ENCODE measurements at places on chromosomes 1 and 21.

GRCh38 chr1:13749543-13750341 is 49.8 kb downstream of the PRDM2 start:
- peaks cover 5% of the 10 kb centered on the region for H3K36me3 ChIP-seq
- DNase-seq = peak; percentile 63
- H3K4me3 ChIP-seq = peak overlapping the region; percentile 60
- peaks cover 12% of the 10 kb centered on the region for H3K4me1 ChIP-seq
- no peaks in the 10 kb centered on the region for H3K27me3 ChIP-seq

DNA sequence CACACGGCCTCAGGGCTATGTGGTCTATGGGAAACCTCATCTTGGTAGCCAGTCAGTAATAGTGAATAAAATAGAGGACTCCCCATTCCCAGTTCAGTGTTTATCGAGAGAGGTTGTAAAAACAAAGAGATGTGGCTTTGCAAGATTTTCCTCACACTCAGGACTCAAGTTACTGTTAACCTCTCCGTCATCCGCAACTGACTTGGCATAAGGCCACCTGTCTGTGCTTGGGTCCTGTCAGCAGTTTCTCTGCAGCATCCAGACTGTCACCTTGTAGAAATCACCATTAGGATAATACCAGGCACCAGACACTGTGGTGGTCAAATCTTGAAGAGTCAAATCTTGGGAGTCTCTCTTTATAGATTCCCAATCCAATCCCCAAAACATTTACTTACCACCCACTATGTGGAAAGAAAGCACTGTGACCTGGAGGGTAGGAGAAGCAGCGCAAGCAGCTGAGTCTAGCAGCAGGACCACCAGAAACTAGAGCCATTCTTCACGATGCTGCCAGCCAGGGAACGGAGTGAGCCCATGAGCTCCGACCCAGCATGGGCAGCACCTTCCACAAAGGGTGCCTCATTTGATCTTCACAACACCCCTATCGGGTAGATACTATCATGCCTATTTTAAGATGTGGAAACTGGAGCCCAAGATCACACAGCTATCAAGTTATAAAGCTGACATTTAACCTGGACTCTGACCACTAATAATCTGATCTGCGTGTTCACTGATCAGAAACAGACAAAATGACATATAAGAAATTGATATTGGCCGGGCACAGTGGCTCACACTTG is 5.6 kb upstream of the GPR25 start:
- peaks cover 32% of the 10 kb centered on the region for H3K27me3 ChIP-seq
- peak; percentile 28 for DNase-seq
- peaks cover 3% of the 10 kb centered on the region for H3K4me1 ChIP-seq
- H3K36me3 ChIP-seq = peaks cover 12% of the 10 kb centered on the region

- H3K27me3 ChIP-seq = no peaks in the 10 kb centered on the region
- no peak for DNase-seq
- no peak overlapping the region for H3K4me3 ChIP-seq
- no peak overlapping the region for H3K27ac ChIP-seq
Observed at GRCh38 chr21:32463889-32464300, 51.4 kb downstream of the EVA1C start.

GRCh38 chr1:118928739-118929554 is 59.2 kb downstream of the TBX15 start:
- H3K36me3 ChIP-seq = peaks cover 24% of the 10 kb centered on the region
- no peak overlapping the region for H3K27ac ChIP-seq
- H3K27me3 ChIP-seq = no peaks in the 10 kb centered on the region
- H3K4me1 ChIP-seq = peaks cover 9% of the 10 kb centered on the region
- no peak overlapping the region for H3K4me3 ChIP-seq

GRCh38 chr21:27776925-27777553 is 810.2 kb upstream of the ADAMTS5 start:
- no peaks in the 10 kb centered on the region for H3K36me3 ChIP-seq
- peak; percentile 24 for DNase-seq
- no peak overlapping the region for H3K27ac ChIP-seq

- no peak overlapping the region for H3K4me3 ChIP-seq
- no peak overlapping the region for H3K27ac ChIP-seq
- H3K36me3 ChIP-seq = peaks cover 10% of the 10 kb centered on the region
- H3K4me1 ChIP-seq = peaks cover 23% of the 10 kb centered on the region
- no peaks in the 10 kb centered on the region for H3K27me3 ChIP-seq
Observed at GRCh38 chr1:54361342-54361741, 44.9 kb downstream of the SSBP3 start.

DNA sequence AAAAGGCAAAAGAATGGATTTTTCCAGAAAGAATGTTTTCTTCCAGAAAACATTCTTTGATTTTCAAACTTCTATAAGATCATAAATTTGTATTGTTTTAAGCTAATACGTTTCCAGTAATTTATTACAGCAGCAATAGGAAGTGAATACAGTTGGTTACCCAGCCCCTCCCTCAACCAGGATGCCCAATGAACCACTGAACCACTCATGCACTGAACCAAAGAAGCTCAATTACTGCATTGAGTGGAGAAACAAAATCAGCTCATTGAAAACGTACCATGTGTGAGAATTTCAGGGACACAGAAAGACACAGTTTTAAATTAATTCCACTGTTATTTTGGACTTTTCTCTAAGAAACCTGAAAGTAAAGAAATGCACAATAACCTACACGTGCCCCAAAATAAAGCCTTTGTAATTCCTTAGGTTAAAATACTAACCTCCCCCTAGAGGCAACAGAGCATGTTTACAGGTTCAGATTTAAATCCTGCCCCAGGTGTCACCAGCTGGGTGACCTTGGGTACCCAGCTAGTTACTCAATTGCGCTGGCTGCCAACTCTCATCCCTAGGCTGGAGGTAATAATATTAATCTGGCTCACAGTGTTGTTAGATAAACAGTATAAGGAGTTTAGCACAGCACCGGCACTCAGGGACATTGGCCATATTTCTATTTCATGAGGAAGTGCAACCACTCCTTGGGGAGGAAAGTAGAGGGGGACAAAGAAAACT is 111.7 kb downstream of the NMNAT2 start:
- H3K27ac ChIP-seq = no peak overlapping the region
- H3K4me1 ChIP-seq = peaks cover 29% of the 10 kb centered on the region
- no peak overlapping the region for H3K4me3 ChIP-seq
- no peak for DNase-seq
- no peaks in the 10 kb centered on the region for H3K27me3 ChIP-seq
- no peaks in the 10 kb centered on the region for H3K36me3 ChIP-seq

DNA sequence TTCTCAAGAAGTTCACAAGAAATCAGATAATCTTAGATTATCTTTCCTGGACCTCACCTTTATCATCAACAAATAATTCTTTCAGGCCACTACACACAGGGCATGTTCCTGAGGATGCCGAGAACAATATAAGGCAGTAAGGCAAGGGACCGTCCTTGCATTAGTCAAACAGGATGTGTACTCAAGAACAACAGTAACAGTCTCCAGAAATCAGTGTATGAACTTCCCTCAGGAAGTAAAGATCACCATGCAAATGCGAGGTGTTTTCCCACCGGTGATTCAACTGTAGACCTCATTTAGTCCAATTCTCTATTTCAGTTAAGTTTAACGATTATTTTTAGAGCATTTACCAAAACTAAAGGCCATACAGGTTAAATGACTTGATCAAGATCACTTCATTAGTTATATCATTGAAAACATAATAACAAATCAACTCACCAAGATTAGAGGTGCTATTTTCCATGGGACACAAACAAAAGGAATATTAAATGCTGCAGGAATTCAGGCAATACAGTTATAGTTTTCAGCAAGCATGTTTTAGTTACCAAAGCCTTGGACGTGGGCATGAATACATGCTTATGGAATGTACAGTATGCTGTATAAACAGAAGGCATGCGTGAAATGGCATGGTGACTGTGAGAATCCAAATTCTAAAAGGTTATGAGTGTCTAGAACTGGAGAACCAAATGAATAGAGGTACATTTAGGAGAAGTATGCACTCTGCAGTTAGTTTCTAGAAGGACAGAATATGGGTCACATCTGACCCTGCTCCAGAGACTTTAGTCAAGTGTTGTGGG is 145.2 kb downstream of the TNR start:
- peaks cover 15% of the 10 kb centered on the region for H3K27me3 ChIP-seq
- no peaks in the 10 kb centered on the region for H3K36me3 ChIP-seq
- peaks cover 16% of the 10 kb centered on the region for H3K4me1 ChIP-seq

GRCh38 chr1:112687785-112688496 is 13.5 kb downstream of the MOV10 start:
- no peak for DNase-seq
- peaks cover 40% of the 10 kb centered on the region for H3K36me3 ChIP-seq
- H3K4me1 ChIP-seq = peaks cover 28% of the 10 kb centered on the region
- H3K27me3 ChIP-seq = no peaks in the 10 kb centered on the region
- H3K27ac ChIP-seq = peak overlapping the region; percentile 90

GRCh38 chr1:100390531-100390930 is 38.2 kb downstream of the CDC14A start:
- no peak for DNase-seq
- H3K4me1 ChIP-seq = no peaks in the 10 kb centered on the region
- peaks cover 4% of the 10 kb centered on the region for H3K36me3 ChIP-seq
- H3K4me3 ChIP-seq = no peak overlapping the region
- no peaks in the 10 kb centered on the region for H3K27me3 ChIP-seq
- no peak overlapping the region for H3K27ac ChIP-seq

DNA sequence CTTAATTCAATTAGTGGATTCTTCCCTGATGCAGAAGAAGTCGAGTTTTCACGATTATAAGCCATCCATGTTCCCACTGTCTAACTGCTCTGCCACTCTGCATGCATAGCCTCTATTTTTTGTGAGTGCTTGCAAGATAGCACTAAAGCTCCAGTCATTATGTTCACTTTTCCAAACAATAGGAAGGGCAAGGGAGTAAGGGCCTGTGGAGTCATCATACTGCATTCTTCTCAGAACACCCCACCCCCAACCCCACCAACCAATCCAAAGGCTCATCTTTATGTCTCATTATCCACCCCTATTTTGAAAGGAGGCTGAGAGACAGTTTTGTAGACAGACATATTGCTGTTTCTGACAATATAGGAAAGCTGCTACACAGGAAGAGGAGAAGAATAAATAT is 471.7 kb upstream of the ADGRL2 start:
- H3K36me3 ChIP-seq = no peaks in the 10 kb centered on the region
- no peak overlapping the region for H3K4me3 ChIP-seq
- DNase-seq = no peak
- H3K27ac ChIP-seq = no peak overlapping the region

Measured in muscle of leg (tissue), 16 donors.